ENCODE measurements at places on chromosomes 13 and 19.
A peak's percentile ranks its signal among the peaks of the same experiment; 100 is the strongest.

DNA sequence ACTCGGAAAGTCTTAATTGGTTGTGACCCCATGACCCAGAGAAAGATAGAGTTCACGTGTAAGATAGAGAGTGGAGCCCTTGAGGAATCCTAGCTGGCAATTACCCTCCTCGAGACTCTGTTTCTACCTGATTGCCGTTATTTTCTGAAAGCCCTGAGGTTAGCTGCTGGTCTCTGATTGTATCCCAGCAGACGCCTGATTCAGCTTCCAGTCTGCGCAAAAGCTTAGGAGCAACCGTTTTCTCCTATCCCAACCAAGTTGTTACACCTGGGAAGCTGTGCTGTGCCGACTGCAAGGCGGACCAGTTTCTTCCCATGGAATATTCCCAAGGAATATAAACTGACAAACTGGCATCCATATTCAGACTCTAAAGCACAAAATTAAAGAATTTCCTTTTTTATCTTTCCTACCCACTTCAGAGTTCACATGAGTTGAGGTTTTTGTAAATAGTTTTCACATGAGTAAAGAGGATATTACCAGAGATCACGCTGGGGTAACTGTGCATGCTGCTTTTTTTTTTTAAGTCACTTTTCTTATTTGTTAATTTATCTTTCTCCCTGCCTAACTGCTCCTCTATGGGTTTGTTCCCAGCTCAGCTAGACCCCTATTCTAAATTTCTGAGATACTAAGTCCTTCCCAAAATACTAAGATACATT, 1.5 kb upstream of the TRPC4 start:
- no peak for DNase-seq
- no peaks in the 10 kb centered on the region for H3K36me3 ChIP-seq
- H3K4me3 ChIP-seq = peak overlapping the region; percentile 73
- H3K27me3 ChIP-seq = peaks cover 31% of the 10 kb centered on the region
- no peak overlapping the region for H3K27ac ChIP-seq
- peaks cover 36% of the 10 kb centered on the region for H3K4me1 ChIP-seq

DNA sequence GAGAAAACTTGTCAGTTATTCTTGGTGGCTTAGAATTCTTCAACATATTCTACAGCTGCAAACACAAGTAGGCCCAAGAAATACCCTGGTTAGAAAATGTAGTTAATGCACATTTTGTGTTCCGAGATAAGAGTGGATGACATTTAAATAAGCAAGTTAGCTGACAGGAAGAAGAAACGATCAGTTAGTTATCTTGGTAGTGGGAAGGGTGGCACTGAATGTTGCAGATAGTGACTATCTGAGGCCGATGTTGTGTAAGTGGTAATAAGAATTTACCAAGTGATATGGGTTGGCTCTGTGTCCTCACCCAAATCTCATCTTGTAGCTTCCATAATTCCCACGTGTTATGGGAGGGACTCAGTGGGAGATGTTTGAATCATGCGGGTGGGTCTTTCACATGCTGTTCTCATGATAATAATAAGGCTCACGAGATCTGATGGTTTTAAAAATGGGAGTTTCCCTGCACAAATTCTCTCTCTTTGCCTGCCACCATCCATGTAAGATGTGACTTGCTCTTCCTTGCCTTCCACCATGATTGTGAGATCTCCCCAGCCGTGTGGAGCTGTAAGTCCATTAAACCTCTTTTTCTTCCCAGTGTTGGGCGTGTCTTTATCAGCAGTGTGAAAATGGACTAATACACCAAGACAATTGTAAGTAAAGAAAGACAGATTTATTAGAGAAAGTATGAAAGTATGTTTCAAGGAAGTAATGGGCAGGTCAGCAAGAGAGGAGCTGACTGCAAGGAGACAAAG, 10.9 kb upstream of the AKAP11 start:
- no peaks in the 10 kb centered on the region for H3K36me3 ChIP-seq
- no peak overlapping the region for H3K4me3 ChIP-seq
- no peaks in the 10 kb centered on the region for H3K27me3 ChIP-seq
- DNase-seq = no peak
- no peak overlapping the region for H3K27ac ChIP-seq

GRCh38 chr19:38583219-38583984, 34.4 kb downstream of the MAP4K1 start:
- H3K4me3 ChIP-seq = no peak overlapping the region
- DNase-seq = no peak
- H3K27ac ChIP-seq = no peak overlapping the region
- H3K36me3 ChIP-seq = no peaks in the 10 kb centered on the region
- no peaks in the 10 kb centered on the region for H3K4me1 ChIP-seq
- H3K27me3 ChIP-seq = no peaks in the 10 kb centered on the region

DNA sequence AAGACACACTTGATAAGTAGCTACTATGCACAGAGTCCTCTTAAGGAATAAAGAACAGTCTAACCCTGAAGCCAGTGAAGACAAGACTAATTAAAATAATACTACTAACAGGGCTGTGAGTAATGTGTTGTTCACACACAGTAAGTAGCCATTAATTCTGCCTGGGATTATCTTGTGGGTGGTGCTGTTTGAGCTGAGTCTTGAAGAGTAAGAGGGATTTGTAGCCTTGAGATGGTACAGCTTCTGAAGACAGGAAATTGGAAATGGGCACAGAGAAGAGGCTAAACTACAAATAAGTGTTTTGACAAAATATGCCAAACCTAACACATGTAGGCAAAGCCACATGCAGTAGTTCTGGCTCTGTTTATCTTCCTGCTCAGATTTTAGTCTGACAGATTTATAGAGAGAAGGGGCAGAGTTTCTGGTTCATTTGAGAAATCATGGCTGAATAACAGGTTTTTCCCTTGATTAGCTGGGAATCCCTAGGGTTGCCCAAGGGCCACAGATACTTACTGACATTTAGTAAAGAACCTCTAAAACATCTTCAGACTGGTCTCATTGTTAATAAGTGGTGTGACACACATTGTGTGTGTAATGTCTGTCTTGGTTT, 38.0 kb downstream of the ITGBL1 start:
- H3K27me3 ChIP-seq = no peaks in the 10 kb centered on the region
- no peak overlapping the region for H3K4me3 ChIP-seq
- H3K4me1 ChIP-seq = peaks cover 7% of the 10 kb centered on the region
- H3K27ac ChIP-seq = peak overlapping the region; percentile 45
- no peak for DNase-seq

- H3K4me3 ChIP-seq = no peak overlapping the region
- no peaks in the 10 kb centered on the region for H3K4me1 ChIP-seq
- H3K36me3 ChIP-seq = no peaks in the 10 kb centered on the region
- no peak for DNase-seq
These were observed 68.1 kb downstream of the CHST8 start for GRCh38 chr19:33689868-33690267.

- H3K27ac ChIP-seq = peak overlapping the region; percentile 88
- H3K27me3 ChIP-seq = peaks cover 95% of the 10 kb centered on the region
- H3K4me1 ChIP-seq = peaks cover 31% of the 10 kb centered on the region
These were observed 621 bp downstream of the NOVA2 start for GRCh38 chr19:45972947-45973540.

GRCh38 chr19:28864577-28865042, 348.3 kb downstream of the UQCRFS1 start:
- H3K36me3 ChIP-seq = no peaks in the 10 kb centered on the region
- peaks cover 4% of the 10 kb centered on the region for H3K27me3 ChIP-seq
- peak overlapping the region; percentile 84 for H3K27ac ChIP-seq

GRCh38 chr13:70375718-70376117, 267.5 kb upstream of the KLHL1 start:
- no peaks in the 10 kb centered on the region for H3K36me3 ChIP-seq
- no peak overlapping the region for H3K27ac ChIP-seq
- no peak for DNase-seq
- no peak overlapping the region for H3K4me3 ChIP-seq
- no peaks in the 10 kb centered on the region for H3K4me1 ChIP-seq
- H3K27me3 ChIP-seq = no peaks in the 10 kb centered on the region

GRCh38 chr13:93765062-93765461, 538.5 kb downstream of the GPC6 start:
- no peaks in the 10 kb centered on the region for H3K27me3 ChIP-seq
- no peak for DNase-seq
- H3K36me3 ChIP-seq = no peaks in the 10 kb centered on the region
- no peak overlapping the region for H3K27ac ChIP-seq

GRCh38 chr19:10784257-10784656, 51.8 kb downstream of the TMED1 start:
- H3K4me1 ChIP-seq = peaks cover 54% of the 10 kb centered on the region
- H3K36me3 ChIP-seq = peaks cover 94% of the 10 kb centered on the region
- peak; percentile 43 for DNase-seq
- no peaks in the 10 kb centered on the region for H3K27me3 ChIP-seq
- H3K27ac ChIP-seq = peak overlapping the region; percentile 74
- no peak overlapping the region for H3K4me3 ChIP-seq

DNA sequence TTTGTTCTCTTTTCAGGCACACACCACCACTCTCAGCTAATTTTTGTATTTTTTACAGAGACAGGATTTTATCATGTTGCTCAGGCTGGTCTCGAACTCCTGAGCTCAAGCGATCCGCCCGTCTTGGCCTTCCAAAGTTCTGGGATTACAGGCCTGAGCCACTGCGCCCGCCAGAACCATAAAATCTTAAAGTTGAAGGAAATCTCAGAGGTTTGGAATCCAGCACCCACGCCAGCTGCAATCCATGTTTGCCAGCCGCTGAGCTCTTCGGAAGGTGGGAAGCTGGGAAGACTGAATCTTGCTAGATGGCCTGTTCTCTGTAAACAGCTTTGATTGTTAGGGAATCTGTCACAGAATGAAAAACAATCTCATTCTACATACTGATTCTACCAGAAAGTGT, 38.5 kb downstream of the SPATA13 start:
- no peak for DNase-seq
- H3K27me3 ChIP-seq = no peaks in the 10 kb centered on the region
- no peaks in the 10 kb centered on the region for H3K36me3 ChIP-seq
- H3K4me1 ChIP-seq = peaks cover 17% of the 10 kb centered on the region
- no peak overlapping the region for H3K4me3 ChIP-seq

DNA sequence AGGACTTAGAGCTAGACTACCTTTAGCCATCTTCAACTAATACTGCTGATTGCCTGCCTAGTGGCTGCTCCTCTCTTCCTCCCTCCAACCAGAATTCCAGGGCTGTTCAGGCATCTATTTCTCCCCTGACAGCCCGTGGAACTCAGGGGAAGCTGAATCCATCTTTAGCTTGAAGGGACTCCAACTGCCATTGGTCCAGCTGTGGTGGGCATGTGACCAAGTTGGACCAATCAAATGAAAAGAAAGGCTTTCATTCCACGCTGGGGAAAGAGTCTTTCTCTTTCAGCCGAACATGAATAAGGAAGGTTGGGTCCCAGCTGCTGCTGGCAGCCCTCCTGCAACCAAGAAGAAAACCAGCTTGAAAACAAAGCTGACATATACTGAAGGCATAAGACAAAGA, 168.5 kb upstream of the OBI1 start:
- H3K36me3 ChIP-seq = no peaks in the 10 kb centered on the region
- H3K4me3 ChIP-seq = no peak overlapping the region
- H3K27ac ChIP-seq = no peak overlapping the region
- H3K4me1 ChIP-seq = no peaks in the 10 kb centered on the region
- no peak for DNase-seq

- no peaks in the 10 kb centered on the region for H3K36me3 ChIP-seq
- H3K4me3 ChIP-seq = no peak overlapping the region
- H3K4me1 ChIP-seq = no peaks in the 10 kb centered on the region
- no peak for DNase-seq
These were observed 10.0 kb upstream of the INSR start for GRCh38 chr19:7304200-7304599.

DNA sequence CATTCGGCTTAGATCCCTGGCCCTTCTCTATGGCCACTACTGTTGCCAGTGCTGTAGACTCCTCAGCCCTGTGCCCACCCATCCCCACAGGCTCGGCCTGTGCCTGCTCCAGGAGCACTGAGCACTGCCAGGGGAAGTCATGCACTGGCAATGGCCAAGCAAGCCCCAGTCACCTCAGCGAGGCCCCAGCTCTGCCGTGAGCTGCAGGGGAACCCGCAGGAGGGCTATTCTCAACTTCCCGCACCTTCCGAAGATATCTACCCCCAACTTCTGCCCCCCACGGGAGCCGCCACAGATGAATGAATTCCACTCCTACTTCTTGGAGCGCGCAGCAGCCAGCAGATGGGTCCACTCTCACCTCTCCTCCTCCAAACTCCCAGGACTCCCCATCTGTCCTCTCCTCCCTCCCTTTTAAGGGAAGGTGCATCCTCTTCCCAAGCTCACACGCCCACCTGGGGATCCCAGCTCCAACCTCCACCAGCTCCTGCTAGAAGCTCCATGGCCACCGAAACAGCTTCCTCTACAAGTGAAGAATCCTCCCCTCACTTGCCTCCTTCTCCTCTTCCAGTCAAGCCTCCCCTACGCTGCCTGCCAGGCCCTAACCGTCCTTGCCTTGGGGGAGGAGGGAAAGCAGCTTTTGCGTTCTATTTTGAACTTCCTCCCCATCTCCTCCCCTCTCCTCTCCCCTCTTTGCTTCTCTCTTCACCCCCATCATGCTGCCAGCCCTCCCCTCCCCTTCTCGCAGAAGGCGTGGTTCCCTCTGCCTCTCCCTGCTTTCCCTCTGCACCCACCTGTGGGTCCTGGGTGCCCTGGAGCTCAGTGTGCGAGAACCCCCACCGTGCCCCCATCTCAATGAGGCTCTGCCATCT, 52.2 kb downstream of the PEPD start:
- no peak overlapping the region for H3K27ac ChIP-seq
- no peak for DNase-seq
- peaks cover 20% of the 10 kb centered on the region for H3K4me1 ChIP-seq

DNA sequence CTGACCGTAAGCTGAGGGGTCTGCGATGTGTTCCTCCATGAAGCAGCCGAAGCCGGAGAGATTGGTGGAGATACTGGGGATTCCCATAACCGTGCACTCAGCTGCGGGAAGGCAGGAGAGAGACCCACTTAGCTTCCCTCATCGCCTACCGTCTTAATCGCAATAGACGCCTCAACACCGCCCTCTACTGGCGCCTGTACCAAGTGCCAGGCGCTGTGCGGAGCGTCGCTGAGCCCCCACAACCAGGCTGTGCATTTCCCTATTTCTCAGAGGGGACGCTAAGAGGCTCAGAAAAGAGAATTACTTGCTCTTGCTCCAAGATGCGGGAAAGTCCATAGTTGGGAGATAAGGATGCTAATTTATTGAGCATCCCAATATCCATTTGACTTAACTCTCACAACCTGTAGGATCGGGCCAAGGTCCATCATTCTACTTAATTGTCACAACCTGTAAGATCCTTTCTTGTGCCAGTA, 5.8 kb downstream of the FTL start:
- peaks cover 85% of the 10 kb centered on the region for H3K36me3 ChIP-seq
- no peak overlapping the region for H3K4me3 ChIP-seq
- peak overlapping the region; percentile 25 for H3K27ac ChIP-seq
- peak; percentile 81 for DNase-seq
- H3K4me1 ChIP-seq = peaks cover 53% of the 10 kb centered on the region
- no peaks in the 10 kb centered on the region for H3K27me3 ChIP-seq

Measured in left ventricle myocardium inferior (tissue), 1 donor.